HCEC 1CT (cell line): ENCODE measurements at places on chromosomes 12 and 14.

GRCh38 chr12:2163177-2163941 lies 110.6 kb downstream of the CACNA1C start:
- DNase-seq: peak; percentile 94

GRCh38 chr12:118827047-118827446 lies 154.3 kb upstream of the SRRM4 start:
- no peak for DNase-seq

GRCh38 chr12:27785882-27786570 lies 6.0 kb upstream of the MANSC4 start:
- DNase-seq: peak; percentile 85

DNA sequence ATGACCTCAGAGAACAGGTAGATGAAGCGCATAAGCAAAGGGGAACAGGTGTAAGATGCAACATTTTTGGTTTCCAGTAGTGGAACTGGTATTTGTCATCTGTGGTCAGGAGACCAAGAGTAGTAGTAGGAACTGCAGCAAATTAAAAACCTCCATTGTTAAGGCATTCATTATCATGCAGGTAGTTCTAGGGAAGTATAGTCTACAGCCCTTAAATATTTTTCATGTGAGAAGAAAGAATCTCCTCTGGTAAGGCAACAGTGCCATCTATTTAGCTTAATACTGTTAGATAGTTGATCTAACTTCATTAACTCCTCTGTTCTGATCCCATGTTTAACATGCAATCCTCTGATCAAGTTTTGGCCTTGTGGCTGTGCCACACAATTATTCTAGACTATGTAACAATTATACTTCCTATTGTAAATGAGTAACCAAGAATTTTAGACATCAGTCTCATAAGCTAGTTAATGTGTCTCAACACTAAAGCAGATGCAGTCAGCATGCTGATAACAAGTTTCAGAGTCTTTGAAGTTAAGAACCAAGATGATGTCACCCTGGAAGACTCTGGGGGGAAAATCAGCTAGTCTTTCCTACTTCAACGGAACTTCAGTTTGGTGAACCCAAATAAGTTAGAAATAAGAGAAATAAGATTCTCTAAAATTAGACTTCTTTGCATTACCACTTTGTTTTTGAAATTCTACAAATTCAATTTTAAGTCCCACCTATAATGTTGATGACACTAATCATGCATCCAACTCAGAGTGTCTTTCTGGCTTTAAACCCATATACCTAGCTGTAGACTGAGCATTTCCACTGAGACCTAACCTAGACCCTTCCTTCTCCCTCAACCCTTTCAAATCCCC lies 70.9 kb downstream of the STXBP6 start:
- no peak for DNase-seq

DNA sequence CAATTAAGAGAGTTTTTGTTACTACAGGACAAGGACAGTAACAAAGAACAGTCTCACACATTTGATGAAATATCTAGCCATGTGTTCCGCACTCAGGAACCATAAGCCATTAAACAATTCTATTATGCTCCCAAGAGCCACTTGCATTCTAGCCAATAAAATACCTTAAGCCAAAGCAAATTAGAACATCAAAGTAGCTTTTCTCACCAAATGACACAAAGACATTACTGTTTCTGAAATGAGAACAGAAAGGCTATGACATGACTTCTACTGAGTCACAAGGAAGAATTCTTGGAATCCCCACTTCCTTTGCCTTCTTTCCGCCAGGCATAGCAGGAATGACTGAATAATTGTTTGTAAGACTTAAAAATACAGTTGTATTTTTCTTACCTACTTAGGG lies 445.8 kb downstream of the ATP23 start:
- peak; percentile 73 for DNase-seq

DNA sequence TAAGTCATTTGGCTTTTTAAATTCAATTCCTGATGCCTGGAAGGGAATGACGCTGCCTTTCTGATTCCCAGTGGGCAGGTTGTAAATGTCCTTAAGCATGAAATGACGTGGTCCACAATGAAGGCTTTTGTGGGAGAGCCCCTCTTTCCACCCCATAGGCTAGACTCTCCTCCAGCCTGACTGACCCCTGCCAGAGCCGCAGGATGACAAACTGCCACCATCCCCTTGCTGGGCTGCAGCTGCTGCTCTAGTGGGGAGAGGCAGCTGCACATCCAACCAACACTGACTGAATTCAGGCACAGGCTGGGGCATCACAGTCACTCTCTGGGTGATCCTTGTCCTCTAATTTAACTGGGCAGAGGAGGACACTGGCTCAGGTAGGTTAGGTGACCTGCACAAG lies 6.3 kb downstream of the TSPAN11 start:
- DNase-seq: no peak

DNA sequence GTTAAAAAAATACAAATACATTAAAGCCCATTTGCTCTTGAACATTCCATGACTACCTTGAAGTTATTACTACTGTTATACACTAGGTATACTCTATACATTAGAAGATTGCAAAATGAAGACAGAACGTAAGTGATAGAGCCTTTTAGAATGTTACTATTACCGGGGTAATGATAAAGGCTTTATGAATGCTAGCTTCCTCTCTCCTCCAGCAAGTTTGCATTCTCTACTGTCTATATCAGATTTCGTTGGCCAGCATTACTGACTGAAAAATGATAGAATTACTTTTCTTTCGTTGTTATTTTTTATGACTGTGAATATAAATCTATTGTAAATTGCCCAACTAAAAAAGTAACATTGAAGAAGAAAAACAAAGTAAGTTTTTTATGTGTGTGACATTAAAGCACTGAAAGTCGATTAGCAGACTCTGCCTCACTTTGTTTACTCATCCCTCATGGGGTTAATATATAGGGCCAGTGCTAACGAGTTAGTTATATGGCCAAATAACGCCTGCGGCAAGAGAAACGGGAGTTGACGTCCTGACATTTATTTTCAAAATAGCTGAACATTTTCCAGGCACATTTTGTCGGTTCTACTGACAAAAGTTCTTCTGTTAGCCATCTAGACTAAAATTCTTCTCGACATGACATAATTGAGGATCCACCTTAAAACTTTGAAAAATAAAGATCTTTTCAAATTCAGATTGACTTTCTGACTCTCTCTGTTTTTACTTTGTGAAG lies 163.8 kb upstream of the KITLG start:
- DNase-seq: peak; percentile 28

GRCh38 chr12:131824450-131824849 lies 3.7 kb upstream of the MMP17 start:
- no peak for DNase-seq

- no peak for DNase-seq
Observed at GRCh38 chr12:111991946-111992345, 21.0 kb downstream of the TMEM116 start.
